ENCODE measurements at places on chromosomes 3 and 15.

DNA sequence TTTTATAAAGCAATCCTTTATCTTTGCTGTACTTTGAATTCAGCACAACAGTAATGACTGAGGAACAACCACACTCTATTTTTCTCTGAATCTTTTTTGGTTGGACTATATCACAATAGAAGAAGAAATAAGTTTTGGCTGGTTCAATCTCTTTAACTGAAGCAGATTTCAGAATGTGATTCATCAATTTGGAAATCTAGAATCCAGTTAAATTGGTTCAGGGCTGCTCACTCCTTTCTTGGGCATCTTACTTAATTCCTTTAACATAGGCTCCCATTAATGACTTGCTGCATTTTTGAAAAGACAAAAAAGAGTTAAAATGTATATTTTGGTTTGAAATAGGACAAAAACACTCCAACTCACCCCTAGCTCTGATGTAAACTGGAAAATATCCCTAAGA, 688.3 kb upstream of the NECTIN3 start:
- DNase-seq, result no peak

GRCh38 chr3:70250492-70250891, 61.9 kb downstream of the MDFIC2 start:
- DNase-seq, result no peak

DNA sequence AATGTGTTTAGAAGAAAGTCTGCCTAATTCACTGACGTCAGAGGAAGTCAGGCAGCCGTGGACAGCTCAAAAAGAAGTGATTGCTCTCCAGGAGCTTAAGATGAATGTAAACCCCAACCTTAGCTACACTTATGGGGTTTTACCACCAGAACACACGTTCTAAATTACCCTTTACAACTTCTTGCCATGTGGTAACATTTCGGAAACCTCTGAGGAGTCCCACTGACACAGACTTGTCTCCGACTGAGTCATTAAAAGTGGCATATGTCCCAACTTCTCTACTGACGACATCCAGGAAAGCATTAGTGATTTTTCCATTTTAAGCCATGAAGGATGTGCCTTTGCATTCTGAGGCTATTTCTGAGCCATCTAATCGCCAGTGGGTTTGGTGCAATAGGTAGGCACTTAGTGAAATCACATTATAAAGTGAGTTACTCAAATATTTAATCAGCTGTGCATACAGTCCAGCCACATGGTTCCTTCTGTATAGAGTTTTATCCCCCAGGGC, 32.4 kb downstream of the C2CD4A start:
- no peak for DNase-seq

GRCh38 chr15:89768071-89768500, 8.0 kb upstream of the MESP2 start:
- no peak for DNase-seq

GRCh38 chr3:128870347-128870746, 9.1 kb upstream of the ACAD9 start:
- DNase-seq, result no peak

GRCh38 chr15:51331141-51331540, 7.3 kb downstream of the CYP19A1 start:
- DNase-seq, result no peak

DNA sequence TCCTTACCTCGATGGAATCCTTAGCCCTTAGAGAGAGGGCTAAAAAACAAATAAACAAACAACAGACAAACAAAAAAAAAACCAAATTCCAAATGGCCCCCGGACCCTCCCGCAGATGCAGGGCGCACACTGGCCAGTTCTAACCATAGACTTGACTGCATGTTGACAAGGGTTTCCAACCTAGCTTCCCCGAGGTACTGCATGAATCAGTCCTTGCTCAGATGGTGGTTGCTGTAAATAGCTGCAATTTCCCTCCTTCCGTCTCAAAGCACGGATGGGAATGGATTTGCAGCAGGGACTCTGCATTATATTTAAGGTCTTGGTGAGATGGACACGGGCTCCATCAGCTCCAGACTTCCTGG, 162.8 kb downstream of the CD47 start:
- DNase-seq, result no peak

DNA sequence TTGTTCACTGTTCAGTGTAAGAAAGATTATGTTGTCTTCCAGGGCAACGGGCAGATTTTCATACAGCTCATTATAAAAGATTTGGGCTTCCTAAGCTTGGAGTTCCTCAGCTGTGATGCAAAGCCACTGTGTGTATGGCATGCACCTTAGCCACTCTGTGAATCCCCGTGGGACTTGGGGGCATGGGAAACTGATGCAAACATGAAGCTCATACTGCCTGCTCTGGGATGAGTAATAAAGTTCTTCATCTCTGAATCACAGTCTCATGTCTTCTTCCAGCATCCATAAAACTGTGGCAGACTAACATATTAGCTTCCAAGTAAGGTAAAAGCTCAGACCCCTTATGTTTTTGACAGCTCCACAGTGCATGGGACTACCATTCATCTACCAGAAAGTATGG, 154.3 kb upstream of the RORA start:
- no peak for DNase-seq

DNA sequence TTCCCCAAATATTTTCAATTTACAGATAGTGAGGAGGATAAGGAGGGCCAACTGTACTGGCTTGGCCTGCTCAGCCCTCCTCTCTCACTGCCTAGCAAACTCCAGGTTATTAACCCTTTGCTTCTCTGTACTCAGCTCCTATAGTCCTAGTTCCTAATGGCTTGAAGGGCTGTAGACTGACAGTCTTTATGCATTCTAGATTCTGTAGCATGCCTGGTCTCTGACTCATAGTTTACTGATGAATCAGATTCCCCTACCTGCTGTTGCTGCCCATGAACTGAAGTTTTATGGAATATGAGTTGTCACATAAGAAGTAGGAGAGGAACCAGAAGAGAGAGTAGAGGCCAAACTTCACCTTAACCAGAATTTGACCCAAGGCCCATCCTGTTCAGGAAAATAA, 27.1 kb upstream of the MAP3K13 start:
- DNase-seq, result no peak

DNA sequence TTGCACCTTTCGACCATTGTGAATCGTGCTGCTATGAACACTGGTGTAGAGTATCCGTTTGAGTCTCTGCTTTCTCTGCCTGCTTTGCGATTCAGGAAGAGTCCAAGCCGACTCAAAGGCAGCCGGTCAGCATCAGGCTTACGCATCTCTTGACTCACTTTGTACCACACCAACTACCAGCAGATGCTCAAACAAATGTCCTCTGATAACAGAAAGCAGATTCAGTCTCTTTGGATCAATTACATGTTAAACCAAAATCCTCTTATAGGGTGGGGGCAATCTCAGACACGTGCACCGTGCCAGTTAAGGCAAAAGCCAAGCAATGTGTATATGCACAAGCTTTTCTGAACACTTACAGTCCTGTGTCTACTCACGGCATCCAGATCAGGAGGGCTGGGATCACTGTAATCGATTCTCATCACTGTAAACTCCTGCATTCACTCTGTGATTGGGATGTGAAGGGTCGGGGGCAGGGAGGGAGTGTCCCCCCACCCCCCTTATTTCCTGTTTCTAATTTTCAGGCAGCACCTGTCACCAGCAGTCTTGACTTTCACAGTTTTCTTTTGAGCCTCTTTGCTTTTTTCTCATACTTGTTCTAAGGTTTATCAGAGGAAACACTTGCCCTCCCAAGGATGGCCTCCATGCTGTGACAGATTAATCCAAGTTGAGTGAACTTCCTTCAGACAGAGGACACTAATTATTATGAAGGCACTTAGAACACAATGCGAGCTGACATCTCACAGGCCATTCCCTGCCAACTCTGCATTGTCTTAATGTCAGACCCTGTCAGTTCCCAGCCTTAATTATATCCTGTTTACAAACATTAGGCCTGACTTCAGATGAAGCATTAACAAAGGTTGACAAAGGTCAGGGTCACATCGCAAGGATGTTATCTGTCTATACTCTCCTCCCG, 153.5 kb downstream of the MECOM start:
- no peak for DNase-seq

- no peak for DNase-seq
These were observed 87.4 kb downstream of the NFKBIZ start for GRCh38 chr3:101936419-101937356.

DNA sequence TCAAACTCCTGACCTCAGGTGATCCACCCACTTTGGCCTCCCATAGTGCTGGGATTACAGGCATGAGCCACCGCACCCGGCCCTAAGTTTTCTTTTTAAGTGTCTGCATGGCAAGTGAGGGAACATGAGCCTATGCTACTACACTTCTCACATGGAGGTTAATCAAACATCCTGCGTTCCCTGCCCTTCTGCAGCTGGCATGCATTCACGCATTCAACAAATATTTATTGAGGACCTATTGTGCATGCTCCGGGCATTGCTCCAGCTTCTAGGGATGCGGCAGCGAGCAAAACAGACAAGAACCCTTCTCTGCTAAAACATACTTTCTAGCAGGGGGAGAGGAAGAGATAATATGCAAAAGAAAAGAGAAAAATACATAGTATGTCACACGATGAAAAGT, 42.6 kb upstream of the ACKR4 start:
- no peak for DNase-seq

DNA sequence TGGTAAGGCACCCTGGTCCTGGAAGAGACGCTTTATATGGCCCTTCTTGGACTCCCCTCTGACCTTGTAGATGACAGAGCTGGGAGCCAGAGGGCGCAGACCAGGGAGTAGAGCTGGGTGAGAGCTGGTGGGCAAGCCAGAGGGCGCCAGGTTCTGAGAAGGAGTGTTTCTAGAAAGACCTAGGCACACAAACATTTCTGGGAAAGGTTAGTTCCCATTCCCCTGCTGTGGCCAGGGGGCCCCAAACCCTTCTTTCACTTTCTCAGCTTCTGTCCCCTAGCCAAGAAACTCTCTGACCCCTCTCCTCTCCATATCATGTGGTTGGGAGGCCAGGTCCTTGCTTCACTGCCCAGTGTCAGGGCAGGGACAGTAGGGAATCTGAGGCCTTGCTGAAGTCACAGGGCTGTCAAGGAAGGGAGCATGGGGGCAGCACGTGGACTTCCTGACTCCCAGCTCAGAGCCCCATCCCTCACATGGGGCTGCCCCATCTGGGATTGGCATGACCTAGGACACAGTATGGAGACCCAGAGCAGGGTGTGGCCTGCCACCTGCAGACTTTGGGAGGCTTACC, 3.6 kb downstream of the HEMK1 start:
- no peak for DNase-seq

GRCh38 chr15:100350434-100351226, 8.9 kb upstream of the ADAMTS17 start:
- DNase-seq, result no peak

- DNase-seq, result no peak
These were observed 26.1 kb downstream of the GOLGB1 start for GRCh38 chr3:121723485-121723884.

- DNase-seq, result no peak
These were observed 31.7 kb downstream of the GPR149 start for GRCh38 chr3:154398084-154398967.

- DNase-seq, result no peak
These were observed 12.1 kb downstream of the LACTB start for GRCh38 chr15:63133786-63134185.

DNA sequence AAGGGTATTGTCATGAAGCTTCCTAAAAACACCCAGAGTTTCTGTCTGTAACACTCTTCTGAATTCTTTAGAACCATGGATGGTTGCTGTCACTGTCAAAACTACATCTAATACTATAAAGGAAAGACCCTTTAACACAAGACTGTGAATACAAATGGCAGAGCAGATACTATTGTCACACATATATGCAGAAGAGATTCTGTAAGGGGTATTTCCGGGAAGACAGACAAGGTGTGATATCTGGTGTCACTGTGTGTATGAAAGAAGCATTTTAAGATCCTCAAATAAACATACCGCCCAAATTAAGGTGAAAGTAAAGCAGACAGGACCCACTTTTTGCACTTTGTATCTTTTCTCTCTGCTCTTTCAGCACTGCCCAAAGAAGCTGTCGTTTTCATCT, 306.4 kb downstream of the RORA start:
- DNase-seq, result no peak

DNA sequence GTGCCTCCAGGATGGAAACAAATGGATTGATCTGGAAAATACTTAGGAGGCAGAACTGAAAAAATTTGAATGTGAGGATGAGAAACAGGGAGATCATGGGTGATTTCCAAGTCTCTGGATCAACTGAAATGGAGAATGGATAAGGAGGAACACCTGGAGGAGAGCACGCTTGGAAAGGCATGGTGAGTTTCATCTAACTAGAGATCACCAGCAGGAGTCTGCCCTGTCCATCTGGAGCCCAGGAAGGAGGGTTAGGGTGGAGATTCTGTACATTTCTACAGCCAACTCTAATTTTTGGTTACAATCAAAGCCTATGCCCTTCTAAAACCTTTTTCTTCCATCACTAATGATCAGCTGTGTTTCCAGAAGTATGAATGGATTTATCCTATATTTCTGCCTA, 995.9 kb upstream of the CFAP20DC start:
- no peak for DNase-seq

GRCh38 chr3:171569571-171570132, 109.4 kb upstream of the TNIK start:
- no peak for DNase-seq

GRCh38 chr15:85026304-85027032, 44.8 kb downstream of the PDE8A start:
- no peak for DNase-seq

DNA sequence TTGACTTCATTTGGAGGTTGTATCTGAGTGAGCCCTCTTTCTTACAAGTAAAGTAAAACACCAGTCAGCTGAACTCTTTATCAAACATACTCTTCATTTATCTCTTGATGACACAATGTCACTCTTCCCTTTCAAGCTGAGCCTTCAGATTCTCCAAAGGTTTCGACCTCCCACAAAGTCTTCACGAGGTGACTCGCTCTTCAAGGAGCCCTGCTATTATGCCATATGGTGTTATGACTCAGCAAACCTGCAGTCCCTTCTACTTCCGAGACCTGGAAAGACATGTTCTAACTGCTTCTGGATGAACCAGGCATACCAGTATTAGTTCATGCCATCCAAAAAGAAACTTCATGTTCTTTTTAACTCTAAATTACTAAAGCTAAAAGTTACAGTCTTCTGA, 23.1 kb downstream of the AADAC start:
- DNase-seq, result no peak

Measured in stimulated activated CD4-positive, alpha-beta T cell treated with anti-CD3 and anti-CD28 coated beads, Interleukin-1b, Interleukin-23, amount 100 ng/mL, for 1 hour (primary cell).